Naive thymus-derived CD4-positive, alpha-beta T cell (primary cell): ENCODE measurements at places on chromosomes 3 and 15. TPM values are rescaled to one million over a fixed set of nuclear protein-coding genes. Genes with fewer than 3 reads are reported as not detected.

TIPIN gene
- total RNA-seq = 4.1 TPM

CCK gene
- not detected for total RNA-seq

CSPG5 gene
- total RNA-seq = 0.10 TPM

SPSB4 gene
- total RNA-seq = not detected

TGM4 gene
- not detected for total RNA-seq

ITIH3 gene
- not detected for total RNA-seq

C15orf62 gene
- total RNA-seq = 0.80 and 1.3 TPM in 2 replicates

CHRNA7 gene
- total RNA-seq = 1.6 TPM

SLC25A20 gene
- total RNA-seq = 12.8 TPM

GRCh38 chr3:87332789-87333188, 56.4 kb upstream of the POU1F1 start:
- H3K27me3 ChIP-seq = no peaks in the 10 kb centered on the region
- no peak for DNase-seq
- no peak overlapping the region for H3K4me3 ChIP-seq
- H3K4me1 ChIP-seq = no peaks in the 10 kb centered on the region

DNA sequence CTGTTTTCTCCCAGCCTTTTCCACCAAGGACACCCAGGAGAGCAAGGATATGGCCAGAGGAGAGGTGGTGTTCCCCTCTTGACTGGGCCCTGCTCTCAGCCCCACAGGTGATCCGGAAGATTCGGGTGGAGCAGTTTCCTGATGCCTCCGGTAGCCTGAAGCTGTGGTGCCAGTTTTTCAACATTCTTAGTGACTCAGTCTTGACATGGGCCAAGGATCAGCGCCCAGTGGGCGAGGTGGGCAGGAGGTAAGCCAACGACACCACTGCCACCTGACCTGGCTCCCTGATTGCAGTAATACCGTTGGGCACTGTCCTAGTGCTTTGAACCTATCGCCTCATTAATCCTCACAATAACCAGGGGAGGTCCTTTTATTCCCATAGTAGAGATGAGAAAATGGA, 25.3 kb upstream of the SLC28A1 start:
- DNase-seq = no peak
- H3K27ac ChIP-seq = no peak overlapping the region
- no peaks in the 10 kb centered on the region for H3K4me1 ChIP-seq

GRCh38 chr3:124635169-124635539, 95.1 kb upstream of the UMPS start:
- no peak for DNase-seq
- H3K4me1 ChIP-seq = peaks cover 9% of the 10 kb centered on the region
- no peaks in the 10 kb centered on the region for H3K27me3 ChIP-seq
- H3K27ac ChIP-seq = no peak overlapping the region
- no peak overlapping the region for H3K4me3 ChIP-seq
- no peaks in the 10 kb centered on the region for H3K36me3 ChIP-seq

DNA sequence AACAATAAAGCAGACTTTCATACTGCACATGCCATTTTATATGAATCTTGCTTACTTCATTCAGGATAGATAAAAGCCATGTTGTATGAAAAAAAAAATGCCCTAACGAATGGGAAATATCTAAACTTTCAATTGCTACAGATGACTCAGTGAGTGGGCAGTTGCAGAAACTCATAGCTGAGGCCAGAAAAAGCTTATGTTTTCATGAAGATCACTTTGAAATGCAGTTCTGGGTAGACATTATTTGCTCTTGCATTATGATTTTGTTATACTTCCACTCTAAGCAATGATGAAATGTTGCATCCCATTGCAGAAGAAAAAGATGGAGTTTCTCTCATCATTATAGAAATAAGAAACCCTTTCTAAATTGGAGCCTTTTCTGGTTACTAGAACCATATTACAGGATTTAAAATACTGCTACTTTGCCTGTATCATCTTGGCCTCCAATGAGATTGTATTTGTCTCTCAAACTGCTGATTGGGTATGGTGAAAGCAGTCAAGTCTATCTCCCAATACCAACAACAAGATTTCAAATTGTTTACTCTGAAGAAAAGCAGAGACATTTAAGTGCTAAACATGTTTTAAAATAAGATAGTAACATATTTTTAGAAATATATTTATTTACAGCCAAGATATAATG, 17.0 kb downstream of the PEAK1 start:
- H3K27me3 ChIP-seq = no peaks in the 10 kb centered on the region
- DNase-seq = no peak
- no peak overlapping the region for H3K4me3 ChIP-seq
- no peaks in the 10 kb centered on the region for H3K36me3 ChIP-seq

DNA sequence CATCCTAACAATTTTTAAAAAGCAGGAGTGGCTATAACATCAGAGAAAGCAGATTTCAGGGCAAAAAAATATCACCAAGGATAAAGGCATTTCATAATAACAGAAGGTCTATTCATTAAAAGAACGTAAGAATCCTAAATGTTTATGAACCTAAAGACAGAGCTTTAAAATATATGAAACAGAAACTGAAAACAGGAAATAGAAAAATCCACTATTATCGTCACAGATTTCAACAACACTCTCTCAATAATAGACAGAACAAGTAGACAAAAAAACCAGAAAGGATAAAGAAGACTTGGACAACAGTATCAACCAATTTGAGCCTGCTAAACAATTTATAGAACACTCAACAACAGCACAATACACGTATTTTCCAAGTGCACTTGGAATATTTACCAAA, 71.4 kb downstream of the FBXL22 start:
- H3K36me3 ChIP-seq = no peaks in the 10 kb centered on the region
- H3K27ac ChIP-seq = peak overlapping the region; percentile 52
- peak overlapping the region; percentile 36 for H3K4me3 ChIP-seq
- no peak for DNase-seq

GRCh38 chr15:50790778-50791453, 25.4 kb upstream of the SPPL2A start:
- H3K4me1 ChIP-seq = no peaks in the 10 kb centered on the region
- no peaks in the 10 kb centered on the region for H3K36me3 ChIP-seq

GRCh38 chr3:43785551-43785950, 94.8 kb downstream of the ABHD5 start:
- no peak overlapping the region for H3K27ac ChIP-seq
- H3K27me3 ChIP-seq = no peaks in the 10 kb centered on the region
- H3K36me3 ChIP-seq = no peaks in the 10 kb centered on the region
- no peaks in the 10 kb centered on the region for H3K4me1 ChIP-seq

DNA sequence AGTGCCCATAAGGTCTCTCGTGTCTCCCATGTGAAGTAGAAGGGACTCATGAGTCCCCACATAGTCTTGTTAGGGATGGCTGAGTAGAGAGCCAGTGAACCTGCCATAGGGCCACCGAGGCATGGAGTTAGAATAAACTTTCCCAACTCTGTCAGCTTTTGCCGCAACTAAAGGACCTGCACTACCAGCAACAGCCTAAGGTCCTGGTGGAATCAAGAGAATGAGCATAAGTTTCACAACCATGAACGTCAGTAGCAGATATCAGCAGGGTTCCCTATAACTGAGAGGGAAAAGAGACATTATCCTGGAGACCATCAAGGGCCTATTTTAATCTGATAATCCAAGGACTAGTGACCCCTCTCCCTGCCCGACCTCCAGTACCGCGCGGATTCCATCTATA, 60.3 kb upstream of the FNDC3B start:
- DNase-seq = no peak
- H3K4me3 ChIP-seq = no peak overlapping the region
- H3K27ac ChIP-seq = no peak overlapping the region
- no peaks in the 10 kb centered on the region for H3K27me3 ChIP-seq
- no peaks in the 10 kb centered on the region for H3K4me1 ChIP-seq
- no peaks in the 10 kb centered on the region for H3K36me3 ChIP-seq

DNA sequence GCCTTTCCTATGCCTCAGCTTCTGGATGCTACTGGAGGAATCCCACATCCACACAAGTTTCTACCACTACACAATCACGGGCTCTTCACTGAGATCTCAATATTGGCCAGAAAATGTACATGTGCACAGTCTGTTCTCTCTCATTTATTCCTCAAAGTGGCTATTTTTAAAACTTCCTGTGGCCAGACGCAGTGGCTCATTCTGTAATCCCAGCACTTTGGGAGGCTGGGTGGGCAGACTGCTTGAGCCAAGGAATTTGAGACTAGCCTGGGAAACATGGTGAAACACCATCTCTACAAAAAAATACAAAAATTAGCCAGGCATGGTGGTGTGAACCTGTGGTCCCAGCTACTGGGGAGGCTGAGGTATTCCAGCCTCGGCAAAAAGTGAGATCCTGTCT, 91.4 kb upstream of the PRTG start:
- H3K36me3 ChIP-seq = no peaks in the 10 kb centered on the region
- no peak overlapping the region for H3K4me3 ChIP-seq
- H3K27ac ChIP-seq = no peak overlapping the region
- H3K27me3 ChIP-seq = no peaks in the 10 kb centered on the region
- H3K4me1 ChIP-seq = no peaks in the 10 kb centered on the region

- peaks cover 78% of the 10 kb centered on the region for H3K4me1 ChIP-seq
- no peak overlapping the region for H3K4me3 ChIP-seq
- DNase-seq = no peak
- H3K27ac ChIP-seq = peak overlapping the region; percentile 62
Measured at GRCh38 chr15:28936481-28936881, 50.7 kb downstream of the APBA2 start.

DNA sequence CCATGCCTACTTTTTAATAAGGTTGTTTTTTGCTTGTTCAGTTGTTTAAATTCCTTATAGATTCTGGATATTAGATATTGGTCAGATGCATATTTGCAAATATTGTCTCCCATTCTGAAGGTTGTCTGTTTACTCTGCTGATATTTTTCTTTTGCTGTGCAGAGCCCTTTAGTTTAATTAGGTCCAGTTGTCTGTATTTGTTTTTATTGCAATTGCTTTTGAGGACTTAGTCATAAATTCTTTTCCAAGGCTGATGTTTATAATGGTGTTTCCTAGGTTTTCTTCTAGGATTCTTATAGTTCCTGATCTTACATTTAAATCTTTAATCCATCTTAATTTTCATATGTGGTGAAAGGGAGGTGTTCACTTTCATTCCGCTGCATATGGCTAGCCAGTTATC, 77.4 kb downstream of the PTPRG start:
- no peaks in the 10 kb centered on the region for H3K36me3 ChIP-seq
- H3K27ac ChIP-seq = no peak overlapping the region
- no peak for DNase-seq
- H3K4me3 ChIP-seq = no peak overlapping the region
- H3K27me3 ChIP-seq = no peaks in the 10 kb centered on the region

DNA sequence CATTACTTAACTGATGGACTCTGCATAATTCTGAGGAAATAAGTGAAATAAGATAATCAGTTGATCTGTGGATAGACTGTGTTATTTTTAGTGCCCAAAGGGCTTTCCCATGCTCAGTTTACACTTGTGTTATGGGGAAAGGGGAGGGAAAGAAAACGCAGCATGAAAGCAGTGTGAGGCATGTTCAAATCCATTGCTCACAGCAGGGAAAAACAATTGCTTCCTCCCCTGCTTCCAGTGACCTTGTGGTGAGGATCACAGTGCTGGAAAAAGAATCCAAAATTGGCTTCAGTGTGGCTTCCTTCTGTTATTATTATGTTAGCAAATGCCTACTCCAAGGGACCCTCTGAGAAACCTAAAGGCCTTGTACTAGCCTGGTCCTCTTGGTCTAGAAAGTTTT, 285.1 kb upstream of the CDIN1 start:
- no peaks in the 10 kb centered on the region for H3K27me3 ChIP-seq
- DNase-seq = no peak
- no peak overlapping the region for H3K4me3 ChIP-seq

- DNase-seq = no peak
- no peaks in the 10 kb centered on the region for H3K27me3 ChIP-seq
- no peak overlapping the region for H3K4me3 ChIP-seq
Measured at GRCh38 chr3:42509111-42509510, 6.7 kb downstream of the VIPR1 start.
